ENCODE measurements at places on chromosomes 5 and 9.

GRCh38 chr5:36253575-36253974, 11.8 kb upstream of the NADK2 start:
- DNase-seq: no peak

DNA sequence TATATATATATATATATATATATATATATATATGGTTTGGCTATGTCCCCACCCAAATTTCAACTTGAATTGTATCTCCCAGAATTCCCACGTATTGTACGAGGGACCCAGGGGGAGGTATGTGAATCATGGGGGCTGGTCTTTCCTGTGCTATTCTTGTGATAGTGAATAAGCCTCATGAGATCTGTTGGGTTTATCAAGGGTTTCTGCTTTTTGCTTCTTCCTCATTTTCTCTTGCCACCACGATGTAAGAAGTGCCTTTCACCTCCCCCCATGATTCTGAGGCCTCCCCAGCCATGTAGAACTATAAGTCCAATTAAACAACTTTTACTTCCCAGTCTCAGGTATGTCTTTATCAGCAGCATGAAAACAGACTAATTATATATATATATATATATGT, 52.3 kb upstream of the ADAMTS2 start:
- DNase-seq: no peak

GRCh38 chr9:129866394-129867135, 31.3 kb downstream of the USP20 start:
- no peak for DNase-seq

- DNase-seq: no peak
These were observed 16.2 kb downstream of the PHF2 start for GRCh38 chr9:93592643-93593021.

DNA sequence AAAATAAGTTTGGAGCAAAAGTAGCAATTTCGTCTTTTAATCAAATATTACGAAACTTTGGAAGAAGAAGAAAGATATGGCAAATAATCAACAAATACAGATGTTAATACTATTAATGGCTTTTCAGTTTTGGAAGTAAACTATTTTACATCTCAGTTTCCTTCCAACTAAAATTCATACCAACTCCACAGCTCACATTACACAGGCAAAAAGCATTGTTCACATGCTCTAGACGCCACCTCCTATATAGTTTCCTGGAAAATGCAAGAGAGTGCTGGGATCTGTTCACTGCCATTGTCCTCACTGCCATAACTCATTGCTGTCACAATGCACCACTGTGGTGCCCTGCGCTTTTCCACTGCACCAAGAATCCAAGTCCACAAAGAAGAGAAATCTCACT, 149.0 kb upstream of the FTMT start:
- DNase-seq: no peak

DNA sequence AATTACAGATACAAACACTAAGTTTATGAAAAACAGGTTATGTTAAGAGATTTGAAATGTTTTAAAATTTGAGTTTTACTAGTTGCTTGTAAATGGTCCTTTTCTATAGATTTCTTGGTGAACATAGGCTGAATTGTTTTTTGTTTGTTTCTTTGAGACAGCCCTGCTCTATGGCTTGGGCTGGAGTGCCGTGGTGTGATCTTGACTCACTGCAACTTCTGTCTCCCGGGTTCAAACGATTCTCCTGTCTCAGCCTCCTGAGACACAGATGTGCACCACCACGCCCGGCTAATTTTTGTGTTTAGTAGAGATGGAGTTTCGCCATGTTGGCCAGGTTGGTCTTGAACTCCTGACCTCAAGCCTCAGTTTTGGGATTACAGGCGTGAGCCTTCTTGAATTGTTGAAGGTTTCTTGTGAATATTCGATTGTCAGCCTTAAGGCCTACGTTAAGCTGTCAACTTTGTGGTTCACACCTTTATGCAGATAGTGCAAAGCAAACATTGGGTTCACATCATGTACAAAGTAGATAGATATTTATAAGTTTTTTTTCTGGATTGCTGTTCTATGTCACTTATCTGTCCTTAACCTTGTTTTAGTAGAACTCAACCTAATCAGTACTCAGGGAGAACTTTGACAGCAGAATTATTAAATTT, 26.2 kb downstream of the UHRF2 start:
- no peak for DNase-seq

DNA sequence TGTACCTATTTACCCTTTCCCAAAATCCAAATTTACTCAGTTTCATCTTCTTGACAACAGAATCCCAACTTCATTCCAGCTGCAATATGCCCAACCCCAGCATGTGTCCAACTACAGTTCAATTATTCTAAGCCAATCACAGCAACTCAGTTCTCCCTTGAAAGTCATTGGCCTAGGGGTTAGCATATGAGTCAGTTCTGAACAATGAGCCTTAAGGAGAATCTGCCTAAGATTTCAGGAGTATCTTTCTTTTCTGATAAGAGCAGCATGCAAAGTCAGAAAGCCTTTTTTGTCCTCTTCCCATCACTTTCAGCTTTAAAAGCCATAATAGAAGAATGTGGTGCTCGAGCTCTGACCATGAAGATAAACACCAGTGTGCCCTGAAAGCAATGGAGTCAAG, 44.4 kb upstream of the RASGRF2 start:
- no peak for DNase-seq

GRCh38 chr5:123719004-123719403, 207.0 kb downstream of the CSNK1G3 start:
- no peak for DNase-seq

- peak; percentile 34 for DNase-seq
These were observed 71.2 kb downstream of the ARRDC3 start for GRCh38 chr5:91311697-91312501.

DNA sequence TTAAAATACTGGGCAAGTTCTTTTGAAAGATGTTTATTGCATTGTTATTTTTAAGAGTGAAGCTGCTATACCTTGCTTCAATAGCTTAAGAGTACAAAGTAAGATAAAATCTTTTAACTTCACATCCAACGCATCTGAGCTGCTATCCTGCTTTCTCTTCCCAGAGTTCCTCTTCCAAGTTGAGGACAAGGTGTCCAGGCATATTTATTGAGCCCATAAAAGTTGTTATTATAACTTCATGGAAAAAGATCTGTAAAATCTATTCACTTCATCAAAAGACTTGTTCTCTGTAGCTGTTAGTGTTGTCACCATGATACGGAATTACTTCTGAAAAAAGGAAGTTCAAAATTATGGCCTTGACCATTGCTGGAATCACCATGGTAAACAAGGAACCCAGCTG, 306.2 kb upstream of the ELAVL2 start:
- no peak for DNase-seq

- DNase-seq: no peak
These were observed 202.1 kb downstream of the TSSK1B start for GRCh38 chr5:113232667-113233066.

DNA sequence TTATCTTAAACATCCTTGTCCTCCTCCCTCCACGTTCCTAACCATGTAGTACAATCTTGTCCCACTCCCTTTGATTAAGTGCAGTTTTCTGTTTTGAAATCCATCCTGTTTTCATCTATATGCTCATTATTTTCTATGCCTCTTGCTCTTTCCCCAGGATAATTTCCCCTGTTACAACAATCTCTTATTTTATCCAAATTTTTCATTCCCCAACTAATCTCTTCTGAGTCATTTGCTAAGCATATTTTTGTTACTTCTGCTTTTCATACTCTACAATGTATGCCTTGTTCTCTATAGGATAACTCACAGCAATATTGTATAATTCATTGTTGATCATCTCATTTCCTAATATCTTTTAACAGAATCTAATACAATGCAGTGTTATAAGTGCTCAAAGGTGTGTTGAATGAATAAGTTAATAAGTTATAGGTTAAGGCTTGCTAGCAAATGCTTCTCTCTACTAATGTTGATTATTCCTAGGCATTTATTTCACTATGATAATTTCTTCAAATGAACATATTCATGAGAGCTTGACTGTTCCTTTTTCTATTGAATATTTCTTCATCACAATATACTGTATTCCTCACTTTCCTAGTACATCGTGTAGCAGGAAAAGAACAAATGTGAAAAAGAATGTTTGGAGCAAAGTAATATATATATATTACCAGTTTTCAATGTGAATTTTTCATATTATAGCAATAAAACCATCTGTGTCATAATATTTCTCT, 1.5 kb downstream of the OMD start:
- DNase-seq: no peak

GRCh38 chr9:98256756-98257155, 1.3 kb upstream of the TBC1D2 start:
- no peak for DNase-seq

DNA sequence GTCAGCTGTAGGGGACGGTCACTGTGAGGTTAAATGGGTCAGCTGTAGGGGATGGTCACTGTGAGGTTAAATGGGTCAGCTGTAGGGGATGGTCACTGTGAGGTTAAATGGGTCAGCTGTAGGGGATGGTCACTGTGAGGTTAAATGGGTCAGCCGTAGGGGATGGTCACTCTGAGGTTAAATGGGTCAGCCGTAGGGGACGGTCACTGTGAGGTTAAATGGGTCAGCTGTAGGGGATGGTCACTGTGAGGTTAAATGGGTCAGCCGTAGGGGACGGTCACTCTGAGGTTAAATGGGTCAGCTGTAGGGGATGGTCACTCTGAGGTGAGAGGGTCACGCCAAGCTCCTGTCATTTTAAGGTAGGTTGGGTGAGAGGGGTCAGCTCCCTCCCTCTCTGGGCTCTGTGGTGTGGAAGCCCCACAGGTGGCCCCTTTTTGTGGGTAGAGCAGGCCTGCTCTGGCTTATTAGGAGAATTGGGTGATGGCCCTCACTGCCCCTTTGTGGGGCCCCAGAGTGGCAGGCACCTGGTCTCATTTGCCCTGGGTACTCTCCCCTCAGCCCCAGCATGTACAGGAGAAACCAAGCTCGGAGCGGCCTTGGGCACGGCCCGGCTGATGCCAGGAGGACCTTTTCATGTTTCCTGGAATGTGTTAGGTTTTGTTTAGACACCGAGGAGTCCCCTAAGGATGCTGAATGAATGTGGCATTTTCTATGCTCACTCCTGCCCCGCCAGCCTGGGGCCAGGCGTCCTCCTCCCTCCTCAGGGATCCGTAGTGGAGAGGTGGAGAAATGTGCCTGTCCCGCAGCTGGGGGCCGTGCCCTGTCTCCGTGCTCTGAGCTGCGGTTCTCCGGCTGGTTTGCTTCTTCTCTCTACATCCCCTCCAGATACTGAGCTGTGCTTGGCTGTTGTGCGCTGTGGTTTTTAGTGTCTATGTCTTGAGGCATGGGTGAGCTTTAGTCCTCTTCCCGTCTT, 31.4 kb downstream of the AHRR start:
- DNase-seq: no peak

GRCh38 chr5:69360442-69360841, 8.9 kb downstream of the AK6 start:
- no peak for DNase-seq

- DNase-seq: no peak
These were observed 49.7 kb downstream of the RNF130 start for GRCh38 chr5:180021900-180022299.

DNA sequence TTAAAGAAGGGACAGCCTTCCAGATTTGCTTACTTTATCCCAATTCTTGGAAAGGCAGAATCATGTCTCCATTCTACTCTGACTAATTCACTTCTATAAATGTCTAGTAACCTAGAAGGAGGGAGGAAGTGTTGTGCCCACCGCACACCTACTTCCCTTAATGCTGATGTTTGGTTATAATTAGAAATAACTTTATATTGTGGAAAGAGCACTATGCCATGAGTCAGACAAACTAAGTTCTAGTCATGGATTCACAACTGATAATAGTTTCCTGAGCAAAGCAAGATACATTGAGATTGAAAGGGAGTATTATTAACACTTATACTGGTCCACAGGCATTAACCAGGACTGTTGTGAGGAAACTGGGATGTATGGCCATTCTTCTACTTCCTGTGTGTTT, 345.9 kb upstream of the RPS23 start:
- no peak for DNase-seq

DNA sequence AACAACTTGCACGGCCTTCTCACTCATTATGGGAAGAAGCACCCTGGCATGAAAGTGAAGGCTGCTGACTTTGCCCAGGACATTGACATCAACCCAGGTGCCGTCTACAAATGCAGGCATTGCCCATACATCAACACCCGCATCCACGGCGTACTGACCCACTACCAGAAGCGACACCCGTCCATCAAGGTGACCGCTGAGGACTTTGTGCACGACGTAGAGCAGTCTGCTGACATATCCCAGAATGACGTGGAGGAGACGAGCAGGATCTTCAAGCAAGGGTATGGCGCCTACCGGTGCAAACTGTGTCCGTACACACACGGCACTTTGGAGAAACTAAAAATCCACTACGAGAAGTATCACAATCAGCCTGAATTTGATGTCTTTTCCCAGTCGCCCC, 65.4 kb downstream of the ZNF462 start:
- no peak for DNase-seq

DNA sequence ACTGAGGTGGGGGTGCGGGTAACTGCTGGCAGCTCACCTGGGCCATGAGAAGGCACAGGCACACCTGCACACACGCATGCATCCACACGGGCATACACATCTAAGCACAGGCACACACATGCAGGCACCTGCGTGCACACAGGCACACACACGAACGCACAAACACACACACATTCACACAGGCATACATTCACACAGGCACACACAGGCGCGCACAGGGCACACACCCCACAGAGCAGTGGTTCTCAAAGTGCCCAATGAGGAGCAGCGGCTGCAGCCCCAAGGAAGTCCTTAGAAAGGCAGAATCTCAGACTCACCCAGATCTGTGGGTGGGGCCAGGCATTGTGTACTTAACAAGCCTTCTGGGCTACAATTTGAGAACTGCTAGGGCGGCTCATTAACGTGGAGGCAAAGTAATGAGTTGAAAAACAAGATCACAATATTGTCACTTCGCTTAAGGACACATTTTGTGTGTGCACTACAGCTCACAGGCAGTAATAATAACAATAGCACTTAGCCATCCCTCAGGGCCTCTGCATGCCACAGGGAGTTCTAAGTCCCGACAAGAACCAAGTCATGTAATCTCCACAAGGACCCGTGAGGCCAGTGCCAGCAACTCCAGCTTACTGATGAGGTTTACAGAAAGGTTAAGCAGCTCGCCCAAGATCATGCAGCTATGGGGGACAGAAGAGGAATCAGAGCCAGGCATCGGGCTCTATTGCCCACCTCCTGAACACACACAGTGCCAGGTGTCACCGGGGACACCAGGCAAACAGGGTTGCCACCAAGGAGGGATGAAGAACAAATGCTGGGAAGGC, 91.6 kb downstream of the ROR2 start:
- no peak for DNase-seq

DNA sequence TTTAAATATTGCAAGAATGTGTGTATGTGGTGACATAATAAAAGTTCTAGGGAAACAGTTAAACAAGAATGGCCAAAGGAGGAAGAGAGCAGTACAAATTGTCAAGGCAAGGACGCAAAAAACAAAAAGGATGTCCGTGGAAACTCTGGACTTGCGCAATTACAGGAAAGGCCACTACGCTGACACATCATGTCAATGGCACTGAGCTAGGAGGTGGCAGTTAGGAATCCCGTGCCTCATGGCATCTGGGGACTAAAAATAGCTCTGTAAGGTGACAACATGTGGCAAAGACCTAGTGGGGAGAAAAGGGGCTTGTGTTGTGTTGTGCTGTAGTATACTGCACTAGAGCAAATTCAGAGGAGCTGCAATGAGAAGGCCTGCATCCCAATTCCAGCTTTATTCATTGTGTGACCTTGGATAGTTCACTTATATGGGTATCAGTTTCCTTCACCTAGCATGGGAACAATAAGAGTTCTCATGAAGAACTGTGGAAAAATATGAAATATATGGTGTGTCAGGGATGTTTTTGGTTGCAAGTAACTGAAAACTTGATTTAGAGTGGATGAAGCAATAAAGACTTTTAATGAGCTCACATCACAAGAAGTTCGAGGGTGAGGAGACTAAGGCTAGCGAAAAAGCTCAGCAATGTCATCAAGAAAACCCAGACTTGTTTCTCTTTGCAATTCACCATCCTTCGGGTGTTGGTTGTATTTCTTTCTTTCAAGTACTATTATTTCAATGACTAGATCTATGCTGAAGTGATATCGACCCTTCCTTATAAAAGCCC, 124.1 kb upstream of the STC2 start:
- no peak for DNase-seq

All from activated T-helper 1 cell treated with anti-CD3 and anti-CD28 coated beads, Interleukin-2, amount 50 U/mL, for 16 hours (primary cell).